SK-MEL-5 (cell line): ENCODE measurements at places on chromosomes 3 and 15. TPM values are rescaled to one million over a fixed set of nuclear protein-coding genes. Genes with fewer than 3 reads are reported as not detected.

- no peak for DNase-seq
Measured at GRCh38 chr3:189344996-189345395, 173.2 kb downstream of the TPRG1 start.

Gene SCN10A
- not detected in 2 replicates for total RNA-seq

Gene EIF4E3
- total RNA-seq, result 4.1 and 4.4 TPM in 2 replicates

Gene ROPN1B
- total RNA-seq, result 38.5 and 41.5 TPM in 2 replicates

Gene SLC2A2
- total RNA-seq, result not detected in 2 replicates

DNA sequence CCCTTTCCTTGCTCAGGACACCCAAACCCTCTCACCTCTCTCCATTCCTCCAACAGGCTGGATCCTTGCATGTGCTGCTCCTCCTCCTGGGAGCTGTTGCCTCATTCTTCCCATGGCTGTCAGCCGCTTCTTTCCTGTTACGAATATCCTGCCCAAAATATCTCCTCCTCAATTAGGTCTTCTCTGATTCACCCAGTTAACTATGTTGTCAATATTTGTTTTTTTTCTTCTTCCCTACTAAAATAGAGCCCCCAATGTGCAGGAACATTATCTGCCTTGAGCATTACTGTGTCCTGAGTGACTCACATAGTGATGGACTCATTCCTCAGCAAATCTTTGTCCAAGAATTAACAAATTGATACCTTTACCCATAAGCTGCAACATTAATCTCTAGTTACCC lies 357.2 kb downstream of the CLSTN2 start:
- no peak for DNase-seq

DNA sequence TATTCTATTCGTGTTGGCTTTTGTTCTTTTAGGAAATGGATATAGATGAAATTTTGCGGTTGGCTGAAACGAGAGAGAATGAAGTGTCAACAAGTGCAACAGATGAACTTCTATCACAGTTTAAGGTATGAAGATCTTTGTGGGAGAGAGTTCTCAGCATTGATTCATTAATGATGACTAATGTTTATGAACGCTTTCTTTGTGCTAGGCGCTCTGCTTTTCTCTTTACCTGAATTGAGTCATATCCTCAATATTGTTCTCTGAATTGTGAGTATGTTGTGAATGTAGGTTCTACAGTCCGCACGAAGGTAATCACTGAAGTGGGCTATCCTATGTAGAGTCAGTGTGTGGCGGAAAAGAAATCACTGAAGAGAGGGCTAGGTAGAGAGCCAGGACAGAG lies 81.2 kb downstream of the CHD2 start:
- no peak for DNase-seq

DNA sequence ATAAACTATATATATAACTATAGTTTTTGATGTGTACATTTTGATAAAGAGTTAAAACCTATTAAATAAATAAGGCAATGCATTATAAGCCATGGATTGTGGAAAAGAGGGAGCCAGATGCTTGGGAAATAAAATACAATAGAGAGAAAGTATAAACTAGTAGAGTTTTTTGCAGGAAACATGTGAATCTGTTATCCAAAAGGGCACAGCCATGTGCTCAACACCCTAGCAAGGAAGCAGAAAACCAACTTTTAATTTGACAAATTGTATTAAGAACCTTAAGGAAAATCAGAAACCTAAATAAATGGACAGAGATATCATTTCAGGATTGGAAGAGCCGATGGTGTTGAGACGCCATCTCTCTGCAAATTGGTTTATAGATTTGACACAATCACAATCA lies 63.5 kb downstream of the ITGB5 start:
- DNase-seq, result no peak

Gene FBN1
- total RNA-seq, result 0.82 and 3.2 TPM in 2 replicates
